ENCODE measurements at places on chromosomes 7 and 10.

DNA sequence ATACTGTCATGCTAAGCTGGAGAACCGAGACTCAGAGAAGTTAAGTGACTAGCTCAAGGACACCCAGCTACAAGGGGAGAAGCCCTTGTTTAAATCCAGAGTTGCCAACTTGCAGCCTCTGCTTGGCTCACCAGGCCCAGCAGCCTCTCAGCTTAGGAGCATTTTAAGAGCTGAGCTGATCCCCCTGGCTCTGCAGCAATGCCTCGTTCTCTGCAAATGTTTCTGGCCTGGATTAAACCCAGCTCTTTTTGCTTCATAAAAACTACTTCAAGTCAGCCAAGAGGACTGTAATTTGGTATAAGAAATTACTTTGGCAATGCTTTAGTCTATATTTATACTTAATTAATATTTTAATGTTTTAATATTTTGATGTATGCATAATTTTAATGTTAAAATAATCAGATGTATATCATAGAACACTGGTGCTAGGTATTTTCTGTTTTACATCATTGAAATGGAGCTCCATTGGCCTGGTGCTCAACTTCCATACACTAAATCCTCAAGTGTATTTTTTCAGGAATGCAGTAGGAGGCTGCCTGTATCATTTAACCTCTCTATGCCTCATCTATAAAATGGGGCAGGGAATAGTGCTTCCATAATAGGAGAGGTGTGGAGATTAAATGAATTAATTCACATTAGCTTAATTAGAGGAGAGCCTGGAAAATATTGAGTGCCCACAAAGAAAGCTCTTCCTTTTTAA, 184.2 kb downstream of the EMX2 start:
- DNase-seq, result no peak

DNA sequence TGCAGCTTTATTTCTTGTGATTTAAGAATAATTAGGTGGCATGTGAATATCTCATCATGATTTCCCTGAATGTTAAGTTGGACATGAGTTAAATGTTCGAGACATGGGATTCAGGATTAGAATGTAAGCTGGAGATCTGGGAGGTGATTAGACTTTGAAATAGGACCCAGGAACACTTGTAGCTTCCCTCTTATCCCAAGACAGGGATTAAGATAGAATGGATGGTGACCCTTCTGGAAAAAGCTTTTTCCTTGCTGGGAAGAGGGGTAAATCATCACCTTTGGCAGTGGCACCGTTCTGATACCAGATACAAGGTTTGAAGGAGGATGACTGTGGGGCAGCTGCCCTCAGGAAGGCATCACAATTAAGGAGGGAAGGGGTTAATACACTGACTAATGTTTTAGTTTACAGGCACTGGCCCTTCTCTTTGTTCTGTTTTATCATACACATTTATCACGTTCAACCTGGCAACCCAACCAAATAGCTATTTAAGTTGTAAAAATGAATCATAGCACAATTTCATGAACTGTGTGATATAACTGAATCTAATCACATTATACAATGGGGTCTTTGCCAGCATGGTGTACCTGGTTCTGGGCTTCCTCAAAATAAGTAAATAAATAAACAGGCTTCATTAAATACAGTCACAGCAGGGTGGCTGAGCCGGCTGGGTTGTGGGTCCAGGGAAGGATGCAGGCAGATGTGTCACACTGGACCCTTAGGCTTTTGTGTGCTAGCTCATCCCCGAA, 212.7 kb downstream of the LRMDA start:
- DNase-seq, result no peak

DNA sequence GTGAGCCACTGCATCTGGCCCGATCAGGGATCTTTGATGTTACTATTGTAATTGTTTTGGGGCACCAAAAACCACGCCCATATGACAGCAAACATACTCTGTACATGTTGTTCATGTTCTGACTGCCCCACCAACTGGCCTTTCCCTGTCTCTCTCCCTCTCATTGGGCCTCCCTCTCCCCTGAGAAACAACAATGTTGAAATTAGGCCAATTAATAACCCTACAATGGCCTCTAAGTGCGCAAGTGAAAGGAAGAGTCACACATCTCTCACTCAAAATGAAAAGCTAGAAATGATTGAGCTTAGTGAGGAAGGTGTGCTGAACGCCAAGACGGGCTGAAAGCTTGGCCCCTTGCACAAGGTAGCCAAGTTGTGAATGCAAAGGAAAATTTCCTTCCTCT, 50.3 kb upstream of the SDK1 start:
- DNase-seq, result no peak

DNA sequence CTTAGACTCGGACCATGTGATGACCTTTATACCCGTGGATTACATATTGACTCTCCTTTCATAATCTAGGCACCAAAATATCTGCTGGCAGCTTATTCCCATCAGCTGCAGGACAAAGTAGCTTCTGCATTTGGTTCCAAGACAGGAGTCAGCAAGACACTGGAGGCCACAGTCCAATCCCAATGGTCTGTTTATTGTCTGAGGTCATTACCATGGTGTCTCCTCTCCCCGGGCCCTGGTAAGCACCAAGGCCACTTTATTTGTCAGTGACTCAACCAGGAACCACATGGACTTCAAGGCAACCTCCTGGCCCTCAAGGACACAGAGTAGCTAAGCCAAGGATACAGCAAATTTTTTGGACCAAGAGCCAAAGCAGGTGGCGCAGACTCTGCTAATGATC, 36.1 kb downstream of the KCNMA1 start:
- no peak for DNase-seq

GRCh38 chr7:50068026-50068425, 25.0 kb downstream of the ZPBP start:
- peak; percentile 23 for DNase-seq

DNA sequence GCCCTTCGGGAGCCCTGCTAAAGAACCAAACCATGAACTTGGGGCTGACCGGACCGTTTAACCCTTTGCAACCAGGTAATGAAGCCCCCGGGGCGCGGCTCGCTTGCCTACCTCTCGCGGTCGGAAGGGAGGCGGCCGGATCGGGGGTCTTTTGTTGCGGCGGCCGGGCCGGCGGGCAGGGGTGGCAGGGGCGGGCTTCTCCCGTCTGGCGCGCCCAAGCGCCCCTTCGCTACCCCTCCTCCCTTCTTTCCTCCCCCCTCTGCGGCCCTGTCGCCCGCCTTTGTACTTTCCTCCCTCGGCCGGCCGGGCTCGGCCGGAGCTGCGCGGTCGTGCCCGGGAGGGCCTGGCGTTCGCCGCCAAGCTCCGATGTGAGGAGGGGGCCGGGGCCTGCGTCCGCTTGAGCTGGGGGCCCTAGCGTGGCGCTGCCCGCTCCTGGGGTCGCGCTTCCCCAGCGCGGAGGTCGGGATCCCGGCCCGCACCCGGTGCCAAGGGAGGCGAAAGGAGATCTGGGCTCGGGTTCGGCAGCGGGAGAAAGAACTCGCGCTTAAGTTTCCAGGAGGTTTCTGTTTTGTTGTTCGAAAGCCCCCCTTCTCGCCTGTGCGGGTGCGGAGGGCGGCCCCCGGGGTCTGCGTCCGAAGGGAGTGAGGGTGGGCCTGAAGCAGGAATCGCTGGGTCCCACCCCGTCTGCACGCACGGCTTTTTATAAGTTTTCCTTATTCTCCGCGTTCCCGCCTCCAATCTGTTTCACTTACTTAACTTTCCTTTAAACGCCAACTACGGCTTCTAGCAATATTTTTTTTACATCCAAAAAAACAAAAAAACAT, 436.8 kb upstream of the GALNT17 start:
- DNase-seq, result no peak

DNA sequence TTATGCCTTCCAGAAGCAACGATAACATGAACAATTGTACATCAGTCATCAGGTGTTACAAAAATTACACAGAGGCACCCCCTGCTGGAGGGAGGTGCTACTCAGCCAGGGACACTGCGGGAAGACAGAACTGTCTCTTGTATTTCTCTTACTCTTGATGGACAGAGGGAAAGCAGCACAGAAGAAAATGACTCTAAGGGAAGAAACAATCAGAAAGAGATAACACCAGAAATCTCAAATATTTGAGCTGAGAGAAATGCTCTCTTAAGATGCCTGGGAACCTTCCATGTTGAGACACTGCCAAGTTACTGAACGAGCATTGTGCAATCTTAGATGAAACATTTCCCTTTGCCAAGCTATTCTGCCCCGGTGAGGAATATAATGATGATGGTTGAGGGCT, 227.6 kb upstream of the NPSR1 start:
- peak; percentile 17 for DNase-seq

GRCh38 chr10:122333037-122333436, 41.5 kb upstream of the PLEKHA1 start:
- no peak for DNase-seq

- DNase-seq, result no peak
These were observed 525.0 kb upstream of the NRP1 start for GRCh38 chr10:33859319-33860022.

DNA sequence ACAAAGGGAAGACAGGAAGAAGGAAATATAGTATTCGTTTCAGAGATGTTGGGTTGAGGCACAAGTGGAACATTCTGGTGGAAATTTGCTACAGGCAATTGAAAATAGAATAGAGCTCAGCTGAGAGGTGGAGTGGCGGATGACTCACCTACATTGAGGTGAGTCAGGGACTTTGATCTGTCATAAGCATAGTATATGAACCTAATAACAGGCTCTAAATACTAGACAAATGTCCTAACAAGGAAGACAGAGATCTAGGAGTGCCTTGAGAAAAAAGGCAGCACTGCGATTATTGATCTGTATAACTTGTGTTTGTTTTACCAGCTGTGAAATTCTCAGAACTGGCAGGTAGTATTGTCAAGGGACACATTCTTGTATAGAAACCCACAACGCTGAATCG, 907 bp upstream of the IFRD1 start:
- no peak for DNase-seq

DNA sequence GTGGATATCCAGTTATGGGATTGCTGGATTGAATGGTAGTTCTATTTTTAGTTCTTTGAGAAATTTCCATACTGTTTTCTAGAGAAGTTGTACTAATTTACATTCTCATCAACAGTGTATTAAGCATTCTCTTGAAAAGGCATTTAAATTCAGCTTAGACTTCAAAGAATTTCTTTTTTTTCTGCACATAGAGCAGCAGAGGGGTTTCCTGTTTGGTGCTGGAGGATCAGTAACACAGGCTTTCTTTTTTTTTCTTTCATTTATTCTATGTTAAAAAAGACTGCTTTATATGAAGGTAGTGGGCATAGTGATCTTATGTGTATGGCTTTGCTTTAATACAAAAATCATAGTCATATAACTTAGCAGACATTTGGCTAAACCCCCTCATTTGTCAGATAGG, 47.6 kb upstream of the TARP start:
- DNase-seq, result no peak

DNA sequence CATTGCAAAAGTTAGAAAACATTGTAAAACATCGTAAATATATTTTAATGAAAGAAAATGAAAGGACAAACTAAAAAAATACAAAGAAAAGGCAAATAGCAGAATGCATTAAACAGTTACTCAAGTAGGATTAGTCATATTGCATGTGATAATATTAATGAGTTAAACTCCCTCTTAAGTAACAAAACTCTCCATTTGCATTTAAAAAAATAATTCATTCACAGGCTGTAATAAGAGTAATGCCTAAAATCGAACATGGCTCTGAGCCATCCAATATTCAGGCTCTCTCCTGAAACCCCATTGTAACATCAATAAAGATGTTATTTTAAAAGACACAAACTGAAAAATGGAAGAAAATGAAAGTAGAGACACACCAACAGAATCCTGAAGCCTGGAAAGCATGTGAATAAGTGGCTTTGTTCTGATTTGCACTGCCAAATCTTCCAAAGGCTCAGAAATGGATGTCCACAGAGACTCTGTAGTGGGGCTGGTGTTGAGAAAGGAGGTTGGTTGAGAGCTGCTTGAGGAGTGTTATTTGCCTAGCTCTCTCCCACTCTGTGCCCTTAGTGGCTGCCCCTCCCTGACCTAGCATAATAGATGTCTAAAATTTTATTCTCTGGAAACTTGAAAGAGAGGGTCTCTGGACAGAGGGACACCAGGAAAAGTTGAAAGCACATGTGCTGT, 268.3 kb upstream of the MEOX2 start:
- DNase-seq, result no peak

DNA sequence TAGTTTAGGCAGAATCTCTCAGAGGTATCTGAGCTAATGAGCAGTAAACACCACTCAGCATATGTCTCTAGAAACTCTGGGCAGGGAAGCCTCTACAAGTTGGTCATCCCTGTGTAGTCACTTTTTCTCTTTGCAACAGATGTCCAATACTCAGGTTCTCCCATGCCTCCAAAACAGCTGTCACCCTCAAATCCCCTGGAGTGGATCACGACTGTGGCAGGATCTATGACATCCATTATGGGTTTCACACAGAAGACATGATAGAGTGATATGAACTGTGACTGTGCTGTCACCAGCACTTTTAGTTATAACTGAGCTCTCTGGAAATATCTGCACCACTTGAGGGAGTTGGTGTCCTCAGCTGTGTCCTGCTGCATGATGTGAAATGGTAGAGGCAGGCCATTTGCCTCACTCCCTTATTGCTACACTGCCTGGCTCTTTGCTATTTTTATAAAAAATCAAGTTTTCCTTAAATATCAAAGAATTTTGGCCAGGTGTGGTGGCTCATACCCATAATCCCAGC, 24.1 kb upstream of the ZNRF2 start:
- DNase-seq, result no peak

DNA sequence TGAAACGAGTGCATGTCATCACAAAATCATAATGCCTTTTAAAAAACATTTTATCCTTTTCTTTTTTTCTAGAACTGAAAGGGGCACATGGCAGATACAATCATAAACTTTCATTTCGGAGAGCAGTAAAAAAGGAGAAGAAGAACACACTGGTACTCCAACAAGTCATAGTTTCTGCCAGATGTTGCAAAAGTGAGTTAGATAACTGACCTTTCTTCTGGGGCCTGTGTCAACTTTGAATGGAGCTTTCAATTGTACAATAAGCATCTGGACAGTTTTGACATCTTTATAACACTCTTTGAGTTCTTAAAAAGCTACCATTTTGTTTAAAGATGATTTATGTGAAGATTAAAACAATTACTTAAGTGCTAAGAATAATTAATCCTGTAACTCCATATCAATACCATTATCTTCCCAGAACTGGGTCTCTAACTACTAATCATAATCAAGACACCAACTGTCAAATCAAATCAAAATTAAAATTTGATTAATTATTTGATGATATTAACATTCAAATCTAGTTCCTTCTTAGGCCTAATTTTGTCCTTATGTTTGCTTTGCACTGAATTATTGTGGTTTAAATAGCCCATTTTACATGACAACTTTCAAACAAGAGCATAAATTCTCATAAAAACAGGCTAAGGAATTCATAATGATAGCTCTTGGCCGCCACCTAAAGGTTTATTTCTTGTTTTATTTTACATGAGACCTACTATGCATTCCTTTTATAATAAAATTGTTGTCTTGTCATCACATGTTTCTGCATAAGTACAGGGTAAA, 19.5 kb upstream of the ITGB8 start:
- DNase-seq, result peak; percentile 44
